ENCODE measurements at places on chromosomes 7 and 10.

GRCh38 chr10:23742368-23742767, 303.5 kb downstream of the OTUD1 start:
- no peak for DNase-seq

GRCh38 chr7:14598978-14599377, 303.6 kb downstream of the DGKB start:
- no peak for DNase-seq

DNA sequence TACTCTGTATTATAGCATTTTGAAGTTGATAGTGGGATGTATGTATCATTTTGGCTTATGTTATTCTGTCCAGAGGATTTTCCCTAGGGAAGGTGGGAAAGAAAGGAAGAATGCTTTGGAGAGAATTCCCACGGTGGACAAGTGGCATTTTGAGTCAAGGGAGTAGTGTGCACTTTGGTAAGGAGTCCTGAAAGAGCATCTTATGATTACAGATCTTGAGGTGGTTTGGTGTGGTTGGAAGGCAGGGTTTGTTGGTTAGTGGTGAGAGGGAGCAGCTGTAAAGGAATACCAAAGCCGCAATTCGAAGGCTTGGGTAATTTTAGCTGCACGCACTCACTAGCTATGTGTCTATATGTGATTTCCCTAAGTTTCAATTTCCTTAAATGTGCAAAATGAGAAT, 16.1 kb downstream of the CCSER2 start:
- DNase-seq: no peak

- no peak for DNase-seq
Measured at GRCh38 chr7:131595699-131596098, 39.3 kb upstream of the PODXL start.

- DNase-seq: no peak
Measured at GRCh38 chr7:16554518-16555236, 28.1 kb downstream of the LRRC72 start.

DNA sequence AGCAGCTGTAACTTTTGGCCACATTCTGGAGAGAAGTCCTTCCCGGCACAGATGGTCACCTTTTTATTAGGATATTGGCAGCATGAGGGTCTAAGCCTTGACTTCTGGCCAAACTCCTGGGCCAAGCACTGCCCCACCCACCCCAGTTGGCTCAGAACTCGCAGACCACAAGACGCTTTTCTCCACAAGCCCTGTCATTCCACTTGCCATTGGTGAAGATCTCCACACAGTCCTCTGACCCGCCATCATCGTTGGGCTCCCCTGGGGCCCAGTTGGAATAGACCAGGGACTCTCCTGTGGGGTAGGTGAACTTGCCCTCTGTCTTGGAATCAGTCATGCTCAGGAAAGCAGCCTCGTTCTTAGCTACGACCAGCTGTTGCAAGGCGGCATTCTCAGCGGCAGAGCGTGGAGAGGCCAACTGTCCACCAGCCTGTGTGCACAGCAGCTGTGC, 11.2 kb downstream of the SFTPD start:
- DNase-seq: no peak

DNA sequence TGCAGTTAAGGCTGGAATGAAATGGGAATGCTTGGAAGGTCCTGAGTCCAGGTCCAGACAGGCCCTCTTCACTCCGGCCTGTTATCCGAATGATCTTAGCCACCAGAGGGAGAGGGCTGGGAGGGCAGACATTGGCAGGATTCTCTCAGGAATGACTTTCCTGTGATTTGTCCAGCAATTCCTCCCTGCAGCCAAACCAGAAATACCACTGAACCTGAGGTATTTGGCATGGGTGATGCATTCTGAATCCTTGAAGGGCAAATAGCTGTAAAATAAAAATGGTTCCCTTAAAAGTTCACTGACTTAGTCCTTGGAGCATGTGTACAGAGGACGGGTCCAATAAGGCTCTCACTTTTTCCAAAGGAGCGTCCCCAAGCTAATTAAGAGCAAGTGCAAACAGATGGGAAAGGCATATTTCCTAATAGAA, 77.5 kb upstream of the HABP2 start:
- DNase-seq: no peak

GRCh38 chr7:50721160-50721559, 61.5 kb downstream of the GRB10 start:
- DNase-seq: no peak

DNA sequence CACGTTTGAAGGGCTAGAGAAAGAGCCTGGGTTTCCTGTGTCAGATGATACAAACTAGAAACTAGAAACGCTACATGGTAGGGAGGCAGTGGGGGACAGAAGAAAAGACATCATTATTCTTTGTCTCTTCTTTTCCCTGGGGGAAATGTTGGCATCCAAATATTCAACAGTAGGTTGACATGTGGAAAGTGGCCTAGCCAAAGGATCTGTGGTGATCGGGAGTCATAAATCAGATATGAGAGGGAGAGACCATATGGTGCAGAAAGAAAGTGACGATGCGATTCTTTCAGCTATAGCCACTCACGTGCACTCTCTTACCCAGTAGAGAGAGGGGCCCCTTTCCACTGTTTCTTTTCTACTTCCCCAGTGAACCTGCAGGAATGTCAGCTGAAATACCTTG, 964.7 kb downstream of the LRMDA start:
- no peak for DNase-seq

- DNase-seq: no peak
Measured at GRCh38 chr10:124522933-124523871, 61.6 kb downstream of the LHPP start.

DNA sequence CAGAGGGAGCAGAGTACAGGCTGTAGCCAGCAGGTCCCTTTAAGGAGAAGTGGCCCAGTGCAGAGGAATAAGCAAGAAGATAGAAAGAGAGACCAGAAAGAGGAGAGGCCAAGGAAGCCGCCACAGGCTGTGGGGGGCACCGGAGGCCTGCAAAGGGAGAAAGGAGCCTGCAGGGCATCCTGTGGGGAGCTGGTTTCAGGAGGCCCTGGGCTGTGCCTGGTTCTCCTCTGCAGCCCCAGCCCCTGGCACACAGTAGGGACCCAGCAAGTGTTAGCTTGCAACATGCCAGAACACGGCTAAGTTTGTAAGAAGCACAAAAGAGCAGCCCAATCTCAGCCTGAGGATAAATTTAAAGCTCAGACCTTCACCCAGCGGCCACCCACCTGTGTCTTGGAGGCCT, 12.3 kb upstream of the C10orf71 start:
- DNase-seq: no peak

DNA sequence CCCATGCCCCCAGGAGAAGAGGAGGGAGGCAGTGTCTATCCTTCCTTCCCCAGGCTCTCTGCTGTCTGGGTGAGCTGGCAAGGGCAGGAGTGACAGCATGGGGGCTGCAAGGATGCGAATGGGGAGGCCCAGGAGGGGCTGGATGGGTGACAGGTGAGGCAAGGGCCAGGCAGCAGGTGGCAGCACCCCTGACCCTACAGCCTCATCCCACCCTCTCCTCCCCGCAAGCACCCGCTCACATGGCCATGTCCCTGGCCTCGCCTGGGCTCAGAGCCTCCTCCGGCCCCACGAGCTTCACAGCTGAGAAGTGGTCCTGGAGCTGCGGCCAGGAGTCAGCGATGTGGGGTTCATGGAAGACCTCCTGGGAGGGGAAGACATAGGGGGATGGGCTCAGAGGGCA, 5.4 kb downstream of the PLOD3 start:
- no peak for DNase-seq

DNA sequence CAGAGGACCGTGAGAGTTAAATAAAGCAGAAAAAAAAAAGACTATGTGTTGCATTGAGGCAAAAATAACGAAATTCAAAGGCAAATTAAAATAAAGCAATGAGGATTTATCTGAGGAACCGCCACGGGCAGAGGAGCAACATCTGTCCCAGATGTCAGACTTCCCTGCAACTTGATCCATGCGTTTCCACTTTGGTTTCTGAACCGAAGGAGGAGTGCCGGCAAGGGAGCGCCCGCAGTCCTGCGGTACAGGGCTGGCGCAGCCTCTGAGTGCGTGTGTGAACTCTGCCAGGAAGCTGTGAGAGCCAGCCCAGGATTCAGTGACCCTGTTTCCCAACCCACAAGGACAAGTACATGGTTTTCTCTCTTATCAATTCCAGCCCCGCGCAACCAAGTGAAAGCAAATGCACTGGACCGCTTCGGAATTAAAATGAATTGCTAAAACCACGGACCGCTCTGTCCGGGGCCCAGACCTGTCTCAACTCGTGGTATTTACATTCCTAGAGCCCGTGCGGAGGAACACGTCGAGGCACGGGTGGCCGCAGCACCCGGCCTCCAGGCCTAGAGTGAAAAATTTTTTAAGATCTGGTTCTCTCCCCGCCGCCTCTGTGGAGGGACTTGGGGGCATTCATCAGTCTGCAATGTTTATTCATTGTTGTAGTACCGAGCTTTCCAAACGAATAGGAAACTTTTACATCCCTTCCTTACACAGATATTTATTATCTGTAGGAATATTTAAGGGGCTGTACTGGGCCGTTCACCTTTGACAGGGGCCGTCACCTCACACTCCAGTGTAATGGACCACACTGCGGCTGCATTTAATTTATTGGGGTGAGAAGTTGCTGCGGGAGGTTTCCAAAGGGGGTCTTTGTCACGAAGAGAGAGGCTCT, 291.5 kb upstream of the NFE2L3 start:
- DNase-seq: no peak

GRCh38 chr7:77383333-77383740, 32.8 kb downstream of the GSAP start:
- no peak for DNase-seq

- DNase-seq: no peak
Measured at GRCh38 chr10:42969147-42969546, 107.7 kb upstream of the RET start.

DNA sequence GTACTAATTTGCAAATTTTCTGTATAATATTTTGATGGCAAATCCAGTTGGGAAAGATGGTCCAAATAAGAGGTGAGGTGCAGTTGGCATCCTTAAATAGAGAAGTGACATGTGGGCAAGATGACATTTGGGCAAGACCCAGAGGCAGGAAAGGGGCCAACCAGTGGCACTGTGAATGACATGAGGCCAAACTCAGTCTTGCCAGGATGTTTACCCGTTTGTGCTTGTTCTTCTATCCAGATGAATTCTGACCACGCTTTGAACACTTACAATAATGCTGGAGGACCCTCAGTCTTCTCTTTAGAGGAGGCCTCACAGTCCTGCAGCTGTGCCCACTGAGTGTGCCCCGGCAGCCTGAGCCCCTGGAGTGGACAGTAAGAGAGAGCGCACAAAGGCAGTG, 45.1 kb downstream of the KCNMA1 start:
- no peak for DNase-seq

DNA sequence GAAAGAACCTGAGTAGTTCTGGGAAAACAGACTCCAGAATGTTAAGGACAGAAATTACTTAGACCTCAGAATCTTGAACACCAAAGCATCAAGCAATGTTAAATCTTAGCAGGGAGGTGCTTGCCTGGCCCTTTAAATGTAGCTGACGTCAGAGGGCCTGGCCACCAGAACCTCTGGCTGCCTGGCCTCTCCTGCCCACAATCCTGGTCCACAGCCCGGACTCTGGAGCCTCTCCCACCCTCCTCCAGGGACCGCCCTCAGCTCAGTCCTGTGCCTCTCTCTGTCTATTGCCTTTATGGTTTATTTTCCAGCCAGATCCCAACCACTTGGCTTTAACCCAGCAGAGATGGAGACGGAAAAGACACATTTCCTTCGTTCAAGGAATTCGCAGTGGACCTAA, 42.2 kb upstream of the EGR2 start:
- DNase-seq: no peak

DNA sequence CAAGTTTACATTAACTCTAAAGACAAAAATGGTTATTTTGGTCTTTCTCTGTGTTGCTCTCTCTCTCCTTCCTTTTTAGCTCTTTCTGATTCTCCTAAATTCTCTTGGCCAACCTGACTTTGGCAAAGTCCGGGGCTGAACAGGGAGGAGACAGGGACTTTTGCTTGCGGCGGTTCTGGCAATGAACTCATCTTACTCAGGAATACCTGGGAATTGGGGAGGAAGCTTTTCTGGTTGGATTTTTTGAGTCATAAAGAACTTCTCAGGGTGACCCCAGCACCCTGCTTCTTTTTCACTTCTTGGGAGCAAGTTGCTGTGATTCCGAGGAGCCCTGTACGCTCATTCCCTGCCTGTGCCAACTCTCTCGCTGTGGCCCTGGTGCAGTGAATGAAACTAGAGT, 16.0 kb downstream of the GATA3 start:
- DNase-seq: no peak

GRCh38 chr10:29994811-29995210, 64.6 kb downstream of the JCAD start:
- DNase-seq: no peak

- no peak for DNase-seq
Measured at GRCh38 chr7:54932818-54933543, 85.8 kb upstream of the EGFR start.

DNA sequence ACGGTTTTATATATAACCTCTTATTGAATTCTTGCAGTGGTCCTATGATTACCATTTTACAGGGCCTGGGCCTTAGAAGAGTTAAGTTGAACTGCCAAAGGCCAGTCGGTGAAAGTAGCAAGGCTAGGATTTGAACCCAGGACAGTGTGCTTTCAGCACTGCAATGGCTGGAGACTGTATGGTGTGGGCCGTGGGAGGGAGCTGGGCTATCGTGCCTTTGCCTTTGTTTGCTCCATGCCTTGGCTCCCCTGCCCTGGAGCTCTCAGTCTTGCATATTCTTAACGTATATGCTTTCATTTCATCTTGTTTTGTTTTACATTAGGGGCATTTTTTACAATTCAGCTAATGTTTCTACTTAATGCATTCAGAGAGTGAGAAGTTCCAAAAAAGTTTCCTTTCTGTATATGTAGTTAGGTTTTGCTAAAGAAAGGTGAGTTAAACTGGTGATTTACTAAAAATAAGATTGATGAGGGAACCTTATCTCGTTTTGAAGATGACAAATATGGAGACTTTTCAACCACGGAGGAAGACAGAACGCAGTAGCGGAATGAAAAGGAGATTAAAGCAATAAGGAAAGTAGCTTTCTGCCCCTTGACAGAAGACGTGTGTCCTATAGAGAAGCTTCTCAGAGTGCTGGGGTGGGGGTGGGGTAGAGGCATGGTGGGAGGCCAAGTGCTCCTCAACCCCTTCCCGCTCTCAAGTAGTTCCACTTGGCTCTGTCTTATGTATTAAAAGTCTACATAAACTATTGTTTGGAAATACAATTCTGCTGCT, 82.5 kb downstream of the RTKN2 start:
- no peak for DNase-seq

GRCh38 chr7:99340659-99341058, 15.0 kb downstream of the ARPC1A start:
- no peak for DNase-seq
